ENCODE measurements at places on chromosomes 7 and 10.

DNA sequence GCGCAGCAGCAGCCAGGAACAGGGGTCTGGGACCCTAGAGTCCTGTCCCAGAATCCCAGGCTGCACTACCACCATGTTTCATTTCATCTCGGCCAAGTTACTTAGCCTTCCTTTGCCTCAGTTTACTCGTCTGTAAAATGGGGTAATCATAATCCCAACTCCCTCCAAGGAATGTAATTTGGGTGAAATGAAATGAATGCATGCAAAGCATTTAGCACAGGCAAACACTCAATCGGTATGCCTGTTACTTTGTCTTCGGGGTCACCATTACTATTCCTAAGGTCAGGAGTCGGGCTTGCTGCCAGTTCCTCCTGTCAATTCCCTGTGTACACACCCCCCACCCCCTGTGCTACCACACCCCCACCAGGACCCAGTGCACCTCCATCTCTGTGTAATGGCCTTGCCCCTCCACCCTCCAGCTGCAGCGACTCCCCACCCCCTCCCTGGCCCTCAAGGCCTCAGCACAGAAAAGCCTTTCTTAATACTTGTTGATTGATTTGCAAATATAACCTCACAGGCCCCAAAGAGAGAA lies 1.7 kb downstream of the TNS3 start:
- no peak for DNase-seq

- no peak for DNase-seq
These were observed 73.1 kb downstream of the BMPR1A start for GRCh38 chr10:86829472-86829871.

GRCh38 chr7:18163091-18163490 lies 135.4 kb upstream of the PRPS1L1 start:
- DNase-seq: no peak

DNA sequence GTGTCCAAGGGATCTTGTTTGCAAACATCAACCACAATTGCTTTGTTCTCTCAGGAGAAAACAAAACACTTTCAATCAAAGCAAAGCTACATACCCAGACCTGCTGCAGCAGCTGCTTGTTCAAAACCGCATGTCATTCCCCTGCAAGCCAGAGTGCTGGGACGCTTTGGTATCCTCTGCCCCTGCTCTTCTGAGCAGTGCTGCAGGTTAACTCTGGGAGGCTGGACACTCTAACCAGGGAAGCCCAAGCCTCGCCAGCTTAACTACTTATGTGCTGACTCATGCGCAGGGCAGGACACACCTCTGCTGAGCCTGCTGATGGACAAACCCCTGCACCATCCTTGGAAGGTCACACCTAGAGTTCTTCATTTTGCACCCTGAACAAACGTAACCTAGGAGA lies 28.2 kb upstream of the ASAH2 start:
- DNase-seq: no peak

- peak; percentile 45 for DNase-seq
These were observed 2.1 kb downstream of the ADIRF start for GRCh38 chr10:86970162-86970981.

- no peak for DNase-seq
These were observed 592.7 kb downstream of the NXPH1 start for GRCh38 chr7:9026121-9026520.

DNA sequence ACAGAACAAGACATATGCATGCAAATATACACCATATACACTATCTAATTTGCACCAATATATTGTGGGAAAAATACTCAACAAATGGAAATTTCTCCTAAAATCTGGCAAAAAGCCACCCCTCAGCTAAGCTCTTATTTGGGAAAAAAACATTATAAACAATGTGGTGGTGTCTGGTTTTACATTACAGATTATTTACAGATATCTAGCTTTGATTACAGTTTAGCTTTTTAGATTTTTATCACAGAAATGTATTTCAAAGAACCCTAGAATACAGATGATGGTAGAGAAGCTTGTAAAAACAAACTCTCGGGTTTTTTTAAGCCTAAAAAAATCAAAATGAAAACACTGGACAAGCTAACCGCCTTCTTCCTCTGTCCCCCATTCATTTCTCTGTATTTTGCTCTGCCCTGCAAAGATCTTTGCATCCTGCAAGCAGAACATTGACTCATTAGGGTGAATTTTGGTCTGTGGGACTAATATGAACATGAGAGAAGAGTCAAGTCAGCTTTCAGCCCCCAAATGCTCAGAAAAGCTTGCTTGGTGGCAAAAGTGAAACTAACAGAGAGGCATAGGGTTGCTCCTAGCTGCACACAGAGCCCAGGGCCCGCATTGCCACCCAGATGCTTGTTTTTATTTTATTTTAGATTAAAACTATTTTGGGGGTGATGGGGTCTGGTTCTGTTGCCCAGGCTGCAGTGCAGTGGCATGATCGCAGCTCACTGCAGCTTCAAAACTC lies 88.8 kb upstream of the LYZL1 start:
- no peak for DNase-seq

DNA sequence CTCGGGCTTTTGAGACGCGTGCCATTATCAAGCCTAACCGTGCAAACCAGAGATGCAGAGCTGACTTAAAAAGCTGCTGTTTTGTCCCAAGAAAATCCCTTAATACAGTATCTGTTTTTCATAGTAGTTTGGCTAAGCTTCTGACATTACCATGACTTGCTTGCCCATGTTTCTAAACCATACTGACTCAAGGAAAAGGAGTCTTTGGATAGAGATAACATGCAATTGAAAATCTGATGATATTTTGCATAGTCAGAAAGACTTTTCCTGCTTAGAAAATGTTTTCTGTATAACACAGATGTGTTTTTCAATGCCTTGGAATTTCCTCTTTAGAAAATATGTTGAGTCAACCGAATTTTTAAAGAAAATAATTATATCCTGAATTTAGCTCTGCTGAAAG lies 21.5 kb upstream of the AKR1E2 start:
- DNase-seq: peak; percentile 66

DNA sequence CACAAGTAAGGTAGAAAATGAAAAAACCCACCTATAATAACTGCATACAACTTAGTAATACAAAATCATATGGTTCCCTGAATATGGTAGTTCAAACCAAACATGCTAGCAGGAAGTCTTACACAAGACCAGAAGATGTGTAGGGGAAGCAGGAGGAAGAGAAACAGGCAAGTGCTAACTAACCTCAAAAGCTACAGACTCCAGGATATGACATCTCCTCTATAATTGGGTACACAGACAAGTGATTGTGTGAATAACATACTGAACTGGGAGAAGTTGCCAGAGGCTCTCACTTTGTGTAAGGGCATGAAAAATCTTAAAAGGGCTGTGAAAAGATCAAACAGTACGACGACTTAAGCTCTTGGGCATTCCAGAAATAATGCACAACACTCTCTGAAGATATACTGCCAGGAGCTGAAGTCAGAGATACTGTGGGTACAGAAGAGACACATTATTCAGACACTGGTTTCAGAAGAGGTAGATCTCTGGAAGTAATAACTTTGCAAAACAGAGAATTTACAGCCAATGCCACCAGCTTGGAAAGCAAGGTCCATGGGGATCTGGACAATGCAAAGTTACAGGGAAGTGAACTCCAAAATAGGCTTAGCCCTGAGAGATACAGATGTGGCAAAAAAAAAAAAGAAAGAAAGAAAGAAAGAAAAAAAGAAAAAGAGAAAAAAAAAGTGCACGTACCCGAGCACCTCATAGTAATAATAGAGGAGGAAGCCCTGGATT lies 767.2 kb downstream of the TNS3 start:
- no peak for DNase-seq

GRCh38 chr10:58696736-58697135 lies 184.1 kb downstream of the BICC1 start:
- DNase-seq: no peak

DNA sequence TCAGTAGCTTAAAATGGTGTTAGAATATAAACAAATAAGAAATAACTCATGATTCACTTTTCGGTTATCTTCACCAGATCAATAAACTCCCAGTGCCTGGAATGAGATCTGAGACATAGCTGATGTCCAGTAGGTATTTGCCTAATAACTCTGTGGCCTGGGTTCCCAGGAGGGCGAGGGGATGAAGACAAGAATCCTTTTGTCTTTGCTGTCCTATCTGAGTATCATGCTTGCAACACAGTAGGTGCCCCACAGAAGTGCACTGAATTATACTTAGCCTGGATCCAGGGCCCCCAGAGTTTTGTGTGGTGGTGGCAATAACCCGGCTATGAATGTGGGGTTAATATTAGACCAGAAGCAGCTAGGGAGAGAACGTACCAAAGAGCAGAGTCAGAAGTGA lies 350.1 kb upstream of the AOAH start:
- DNase-seq: no peak
